Lung microvascular endothelial cell (primary cell): ENCODE measurements at places on chromosomes 12 and 14. TPM values are rescaled to one million over a fixed set of nuclear protein-coding genes. Genes with fewer than 3 reads are reported as not detected.

The PRB4 gene
- total RNA-seq = not detected in 2 replicates

The TRHDE gene
- total RNA-seq = 0.22 TPM in 1 of 2 replicates, not detected in the other

The RPS6KL1 gene
- 4.4 and 6.2 TPM in 2 replicates for total RNA-seq

The ELK3 gene
- total RNA-seq = 47.2 and 47.9 TPM in 2 replicates

The PRH2 gene
- not detected in 2 replicates for total RNA-seq

The TSPAN19 gene
- under 0.01 and 0.20 TPM in 2 replicates for total RNA-seq

The ARHGEF40 gene
- 4.8 and 5.8 TPM in 2 replicates for total RNA-seq

The TAS2R42 gene
- total RNA-seq = not detected in 2 replicates

The OLR1 gene
- not detected in 2 replicates for total RNA-seq

The TNFAIP2 gene
- 21.0 and 46.0 TPM in 2 replicates for total RNA-seq

The TRMT5 gene
- total RNA-seq = 5.0 and 5.2 TPM in 2 replicates

The FAM90A1 gene
- total RNA-seq = under 0.01 TPM in 1 of 2 replicates, not detected in the other

The TPPP2 gene
- total RNA-seq = not detected in 2 replicates

The KCNMB4 gene
- total RNA-seq = 0.22 and 0.60 TPM in 2 replicates

The PYGL gene
- 62.8 and 71.6 TPM in 2 replicates for total RNA-seq

The SSPN gene
- 0.22 and 0.40 TPM in 2 replicates for total RNA-seq

DNA sequence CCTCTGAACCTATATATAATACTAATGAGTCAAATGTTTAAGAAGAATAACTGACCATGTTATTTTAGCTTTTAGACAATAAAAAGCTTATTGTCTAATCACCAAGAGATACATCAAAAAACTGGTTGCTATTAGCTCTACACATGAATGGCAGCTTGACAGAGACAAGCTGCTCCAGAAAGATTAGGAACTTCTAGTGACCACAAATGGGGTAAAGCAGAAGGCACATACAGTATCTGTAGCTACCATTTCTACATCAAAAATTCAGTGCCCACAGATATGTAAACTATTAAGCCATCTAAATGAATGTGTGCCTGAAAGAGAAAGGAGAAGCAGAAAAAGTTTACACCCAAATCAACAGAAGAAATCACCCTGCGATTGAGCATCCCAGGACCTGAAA, 2.4 kb downstream of the AREL1 start:
- DNase-seq = no peak

- no peak for DNase-seq
Measured at GRCh38 chr12:26058818-26059217, 66.0 kb downstream of the BHLHE41 start.

- DNase-seq = no peak
Measured at GRCh38 chr12:47302111-47302671, 222.4 kb upstream of the AMIGO2 start.

DNA sequence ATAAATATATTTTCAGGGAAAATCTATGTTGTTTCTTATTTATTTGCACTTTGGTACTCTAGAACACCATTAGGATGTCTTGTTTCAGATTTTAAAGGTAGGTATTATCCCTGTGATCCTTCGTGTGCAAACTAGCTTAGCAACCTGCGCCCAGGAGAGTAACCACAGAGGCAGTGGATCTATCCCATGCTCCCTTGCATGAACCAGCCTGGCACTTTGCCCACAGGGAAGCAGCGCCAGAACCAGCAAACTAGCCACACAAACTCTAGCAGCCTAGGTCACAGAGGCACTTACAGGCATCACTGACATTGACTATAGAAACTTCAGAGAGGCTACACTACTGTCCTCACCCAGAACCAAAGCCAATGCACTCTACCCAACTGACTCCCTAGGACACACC, 76.1 kb downstream of the TSHR start:
- no peak for DNase-seq

DNA sequence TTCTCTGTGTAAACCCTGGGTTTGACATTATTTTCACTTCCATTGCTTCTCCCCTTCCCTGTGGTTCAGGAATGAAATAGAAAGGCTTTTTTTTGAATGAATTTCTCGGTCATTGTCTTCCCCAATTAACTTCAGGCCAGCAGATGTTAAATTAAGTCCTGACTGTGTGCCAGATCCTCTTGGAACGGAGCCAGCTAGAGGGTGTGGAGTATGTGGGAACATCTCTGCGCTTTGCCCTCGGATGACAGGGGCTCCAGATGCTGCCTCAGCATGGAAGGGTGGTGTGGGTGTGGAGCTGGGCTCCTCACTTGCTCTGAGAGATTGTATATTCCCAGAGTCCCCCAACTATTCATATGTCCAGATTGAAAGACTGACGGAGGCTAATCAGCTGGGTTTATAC, 13.1 kb downstream of the KRT85 start:
- DNase-seq = no peak

- no peak for DNase-seq
Measured at GRCh38 chr12:69630191-69630590, 19.5 kb upstream of the LRRC10 start.

GRCh38 chr12:103571286-103571685, 15.8 kb upstream of the STAB2 start:
- DNase-seq = peak; percentile 33

DNA sequence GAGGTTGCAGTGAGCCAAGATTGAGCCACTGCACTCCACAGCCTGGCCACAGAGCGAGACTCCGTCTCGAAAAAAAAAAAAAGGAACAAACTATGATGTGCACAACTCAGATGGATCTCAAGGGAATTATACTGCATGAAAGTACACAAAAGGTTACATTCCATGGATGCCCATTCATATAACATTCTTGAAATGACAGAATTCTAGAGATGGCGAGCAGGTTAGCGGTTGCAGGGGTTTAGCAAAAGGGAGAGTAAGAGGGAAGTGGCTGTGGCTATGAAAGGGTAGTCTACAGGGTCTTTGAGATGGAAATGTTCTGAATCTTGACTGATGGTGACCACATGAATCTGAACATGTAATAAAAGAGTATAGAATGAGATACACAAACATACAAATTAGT, 49.7 kb downstream of the CKB start:
- no peak for DNase-seq

- DNase-seq = no peak
Measured at GRCh38 chr14:99072956-99073355, 199.0 kb downstream of the BCL11B start.

DNA sequence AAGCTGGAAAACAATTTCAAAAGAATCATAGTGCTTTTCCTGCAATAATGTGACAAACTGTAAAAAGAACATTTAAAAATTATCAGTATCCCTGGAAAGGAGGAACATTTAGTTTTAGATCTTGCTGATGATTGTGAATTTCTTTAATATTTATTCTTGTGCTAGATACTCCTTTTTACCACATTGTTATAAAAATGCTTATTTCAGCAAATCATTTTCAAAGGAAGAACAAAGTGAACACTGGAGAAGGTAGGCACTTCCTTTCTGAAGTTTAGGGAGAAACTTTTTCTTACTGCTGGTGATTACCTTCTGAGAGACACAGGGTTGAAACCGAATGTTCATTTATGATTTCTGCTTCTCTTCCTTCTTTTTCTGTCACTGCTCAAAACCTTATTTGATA, 45.1 kb upstream of the C12orf75 start:
- DNase-seq = no peak

- DNase-seq = no peak
Measured at GRCh38 chr14:30185832-30186231, 258.2 kb upstream of the PRKD1 start.

DNA sequence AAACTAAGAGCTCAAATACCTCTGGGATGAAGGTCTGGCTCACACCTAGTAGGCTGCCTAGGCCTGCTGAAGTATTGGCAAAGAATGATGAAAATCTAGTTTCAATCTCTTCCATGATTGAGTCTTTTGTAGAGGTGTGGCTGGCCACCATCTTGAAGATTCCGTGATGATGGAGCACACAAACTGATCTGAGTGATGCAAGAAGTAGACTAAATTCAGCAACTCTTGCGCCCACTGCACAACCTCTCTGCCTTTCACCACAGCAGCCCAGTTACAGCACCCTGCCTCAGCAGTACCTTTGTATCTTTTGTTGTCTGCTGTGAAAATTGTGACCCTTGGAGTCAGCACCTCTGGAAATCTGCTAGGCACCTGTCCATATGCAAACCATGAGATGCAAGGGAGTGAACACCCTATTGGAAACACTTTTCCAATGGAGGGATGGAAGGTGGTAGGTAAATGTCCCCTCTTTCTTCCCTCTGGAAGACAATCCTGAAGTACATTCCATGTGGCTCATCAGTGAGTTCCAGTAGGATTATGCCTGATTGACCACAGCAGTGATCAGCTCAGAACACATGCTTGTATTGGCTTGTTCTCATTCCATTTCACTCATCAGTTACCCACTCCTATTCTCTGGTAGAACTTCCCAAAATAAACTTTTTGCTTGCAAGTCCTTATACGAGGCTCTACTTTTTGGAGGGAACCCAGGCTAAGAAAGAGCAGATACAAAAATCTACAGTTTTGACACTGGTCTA, 58.6 kb downstream of the BTBD7 start:
- DNase-seq = no peak

DNA sequence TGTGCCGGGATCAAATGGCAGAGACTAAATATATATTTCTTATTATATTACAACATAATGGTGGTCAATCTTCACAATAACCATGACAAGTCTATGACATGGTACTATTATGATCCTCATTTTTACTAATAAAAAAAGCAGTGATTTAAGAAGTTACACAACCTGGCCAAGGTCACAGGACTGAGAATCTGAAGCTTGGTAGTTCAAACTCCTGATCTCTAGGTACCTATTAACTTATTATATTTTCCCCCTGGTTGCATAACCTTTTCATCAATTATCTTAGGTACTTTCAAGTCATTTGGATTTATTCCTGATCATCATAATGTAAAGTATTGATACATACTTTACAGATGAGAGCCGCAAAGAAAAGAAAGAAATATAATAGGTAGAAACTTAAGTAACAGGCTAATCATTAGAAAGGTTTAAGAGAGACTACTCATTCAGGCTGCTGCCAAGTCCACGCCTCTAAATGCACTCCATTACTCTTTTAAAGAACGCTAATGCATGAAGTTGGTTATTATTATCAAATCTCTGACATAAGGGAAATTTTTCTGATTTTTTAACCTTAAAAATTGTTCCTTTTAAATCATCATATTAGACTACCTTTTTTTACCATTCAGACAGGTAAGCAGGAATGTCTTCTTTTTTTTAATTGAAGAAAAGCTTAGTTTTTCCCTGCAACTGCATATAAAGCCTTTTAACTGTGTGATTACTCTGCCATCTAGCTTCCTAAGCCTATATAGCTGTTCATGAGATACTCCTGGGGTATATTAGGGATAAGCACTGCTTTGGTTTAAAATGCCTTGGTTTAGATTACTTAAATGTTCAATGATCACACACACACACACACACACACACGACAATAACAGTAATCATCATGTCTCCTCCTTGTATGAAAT, 35.6 kb downstream of the RPS29 start:
- peak; percentile 14 for DNase-seq

DNA sequence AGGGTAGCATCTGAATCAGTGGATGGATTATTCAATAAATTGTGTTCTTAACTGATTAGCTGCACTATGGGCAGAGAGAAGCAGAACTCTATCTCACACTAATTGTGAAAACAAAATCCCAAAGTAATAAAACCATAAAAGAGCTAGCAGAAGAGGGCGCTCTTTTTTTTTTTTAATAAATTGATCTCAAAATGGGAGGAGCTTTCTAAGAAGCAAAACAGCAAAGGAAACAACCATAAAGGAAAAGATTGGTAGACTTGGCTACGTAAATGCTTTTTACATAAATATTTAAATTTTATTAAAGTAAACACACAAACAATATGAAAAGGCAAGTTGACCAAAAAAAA, 1.5 kb upstream of the TM7SF3 start:
- DNase-seq = peak; percentile 61

GRCh38 chr12:25896981-25897380, 61.5 kb upstream of the RASSF8 start:
- no peak for DNase-seq

GRCh38 chr12:2940564-2940963, 18.6 kb upstream of the TEAD4 start:
- no peak for DNase-seq

- DNase-seq = no peak
Measured at GRCh38 chr12:129071362-129071761, 218.1 kb downstream of the GLT1D1 start.

DNA sequence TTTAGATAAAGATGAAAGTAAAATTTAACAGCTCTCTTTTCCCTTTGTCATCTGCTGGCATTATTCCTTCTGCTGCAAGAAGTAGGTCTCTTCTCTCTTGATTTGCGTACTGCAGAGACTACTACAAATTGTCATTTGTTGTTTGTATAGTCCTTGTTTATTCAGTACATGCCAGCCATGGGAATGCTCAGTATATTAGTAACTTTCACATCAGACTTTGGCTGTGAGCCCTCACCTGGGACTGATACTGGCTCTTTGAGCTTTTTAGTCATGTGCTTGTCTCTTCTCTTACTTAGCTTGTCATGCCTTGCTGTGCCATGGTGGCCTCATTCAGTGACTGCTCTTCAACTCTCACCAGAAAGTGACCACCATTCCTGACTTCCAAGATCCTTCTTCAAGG, 169.8 kb downstream of the PRKCH start:
- no peak for DNase-seq

GRCh38 chr14:85223667-85224066, 306.3 kb upstream of the FLRT2 start:
- DNase-seq = no peak

- peak; percentile 82 for DNase-seq
Measured at GRCh38 chr14:76953311-76953945, 75.1 kb downstream of the IRF2BPL start.

- no peak for DNase-seq
Measured at GRCh38 chr14:72855913-72856312, 38.0 kb downstream of the DPF3 start.

DNA sequence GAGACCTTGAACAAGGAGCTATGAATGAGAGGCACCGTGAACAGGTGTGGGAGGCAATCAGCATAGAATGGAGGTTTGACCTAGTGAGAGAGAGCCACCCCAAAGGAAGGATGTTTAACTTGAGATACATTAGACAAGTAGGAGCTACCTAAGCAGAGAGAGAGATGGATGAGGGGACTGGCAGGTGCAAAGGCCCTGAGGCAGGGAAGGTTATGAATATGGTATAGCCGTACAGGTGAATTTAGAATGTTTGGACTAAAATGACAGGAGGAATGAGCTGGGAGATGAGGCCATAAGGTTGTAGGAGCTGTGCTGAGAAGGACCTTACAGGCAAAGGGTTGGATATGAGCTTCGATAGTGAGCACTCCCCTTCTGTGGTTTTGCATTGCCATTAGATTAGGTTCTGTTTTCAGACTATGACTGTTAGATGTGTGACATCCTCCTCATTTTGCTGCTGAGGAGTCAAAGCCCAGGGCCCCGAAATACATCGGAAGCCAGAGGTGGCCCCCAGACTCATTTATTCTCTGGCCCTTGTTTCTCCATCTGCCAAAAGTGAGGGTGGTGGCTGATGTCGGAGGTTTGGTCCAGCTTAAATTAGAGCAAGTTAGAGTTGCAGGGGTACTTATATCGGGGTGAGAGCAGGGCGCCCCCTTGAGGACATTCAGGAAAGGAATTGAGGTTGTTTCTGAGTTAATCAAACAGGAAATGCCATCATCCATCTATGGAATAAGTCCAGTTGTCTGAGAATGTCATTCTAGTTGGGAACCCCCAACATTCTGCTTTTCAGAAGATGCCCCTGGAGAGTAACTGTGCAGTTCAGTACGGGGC, 29.4 kb downstream of the SLC24A4 start:
- DNase-seq = peak; percentile 22
